ENCODE measurements at places on chromosomes 3 and 15. TPM values are rescaled to one million over a fixed set of nuclear protein-coding genes. Genes with fewer than 3 reads are reported as not detected.

The ZNF774 gene
- 4.1 TPM for polyA plus RNA-seq

The CFAP92 gene
- 1.1 TPM for polyA plus RNA-seq

The CCR9 gene
- 0.12 TPM for polyA plus RNA-seq

The CHCHD6 gene
- polyA plus RNA-seq = 21.5 TPM

The RHOV gene
- polyA plus RNA-seq = 1.4 TPM

The SPINT1 gene
- 60.3 TPM for polyA plus RNA-seq

GRCh38 chr15:34116620-34117019, 14.7 kb downstream of the PGBD4 start:
- no peak for DNase-seq

DNA sequence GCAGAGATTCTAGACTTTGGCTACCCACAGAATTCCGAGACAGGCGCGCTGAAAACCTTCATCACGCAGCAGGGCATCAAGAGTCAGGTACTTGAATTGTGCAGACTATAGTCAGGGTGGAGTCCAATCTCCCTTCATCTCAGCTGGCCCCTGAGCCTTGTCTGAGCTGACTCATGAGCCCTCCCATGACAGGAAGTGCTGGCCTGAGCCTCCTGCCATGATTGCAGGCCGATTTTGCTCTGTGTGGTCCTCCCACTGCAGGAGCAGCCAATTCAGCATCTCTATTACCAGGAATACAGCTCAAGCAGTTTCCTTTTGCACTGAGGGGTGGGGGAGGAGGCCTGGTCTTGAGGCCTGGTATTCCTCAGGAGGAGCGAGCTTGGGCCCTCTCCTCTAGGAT, 5.5 kb downstream of the AP2M1 start:
- DNase-seq = no peak

DNA sequence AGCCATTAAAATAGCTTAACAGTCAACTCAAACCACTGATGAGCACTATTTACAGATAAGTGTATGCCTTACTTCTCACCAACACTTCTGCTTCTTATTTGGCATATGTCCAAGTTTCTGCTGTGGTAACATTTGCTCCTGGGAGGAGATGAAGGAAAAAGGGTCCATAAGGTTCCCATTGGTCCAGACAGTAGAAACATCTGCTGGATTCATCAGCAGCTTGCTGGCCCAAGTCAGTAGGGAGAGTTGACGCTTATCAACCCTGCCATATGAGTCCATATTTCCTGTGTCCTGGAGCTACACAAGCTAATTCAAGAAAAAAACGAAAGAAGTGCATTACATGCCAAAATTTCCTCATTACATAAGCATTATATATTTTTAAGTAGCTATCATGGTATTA, 824.5 kb downstream of the CADM2 start:
- DNase-seq = no peak

GRCh38 chr15:51162865-51163762, 68.4 kb upstream of the TNFAIP8L3 start:
- DNase-seq = no peak

GRCh38 chr3:159904455-159904854, 84.2 kb upstream of the IL12A start:
- DNase-seq = no peak

DNA sequence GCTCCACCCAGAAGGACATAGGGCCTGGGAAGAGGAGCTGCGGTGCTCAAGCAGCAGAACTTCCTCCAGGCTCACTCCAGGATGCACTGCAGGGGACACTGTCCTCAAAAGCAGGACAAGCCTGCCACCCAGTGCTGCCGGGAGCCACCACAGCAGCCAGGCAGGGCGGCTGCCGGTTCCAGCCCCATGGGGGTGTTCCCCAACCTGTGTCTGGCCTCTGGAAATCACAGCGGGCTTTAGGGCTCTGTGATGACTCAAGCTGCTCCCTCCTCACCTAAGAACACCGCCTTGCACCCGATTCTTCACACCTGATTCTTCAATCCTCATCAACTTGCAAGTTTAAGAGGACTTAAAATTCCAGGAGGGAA, 71.9 kb upstream of the SLC6A11 start:
- DNase-seq = no peak

DNA sequence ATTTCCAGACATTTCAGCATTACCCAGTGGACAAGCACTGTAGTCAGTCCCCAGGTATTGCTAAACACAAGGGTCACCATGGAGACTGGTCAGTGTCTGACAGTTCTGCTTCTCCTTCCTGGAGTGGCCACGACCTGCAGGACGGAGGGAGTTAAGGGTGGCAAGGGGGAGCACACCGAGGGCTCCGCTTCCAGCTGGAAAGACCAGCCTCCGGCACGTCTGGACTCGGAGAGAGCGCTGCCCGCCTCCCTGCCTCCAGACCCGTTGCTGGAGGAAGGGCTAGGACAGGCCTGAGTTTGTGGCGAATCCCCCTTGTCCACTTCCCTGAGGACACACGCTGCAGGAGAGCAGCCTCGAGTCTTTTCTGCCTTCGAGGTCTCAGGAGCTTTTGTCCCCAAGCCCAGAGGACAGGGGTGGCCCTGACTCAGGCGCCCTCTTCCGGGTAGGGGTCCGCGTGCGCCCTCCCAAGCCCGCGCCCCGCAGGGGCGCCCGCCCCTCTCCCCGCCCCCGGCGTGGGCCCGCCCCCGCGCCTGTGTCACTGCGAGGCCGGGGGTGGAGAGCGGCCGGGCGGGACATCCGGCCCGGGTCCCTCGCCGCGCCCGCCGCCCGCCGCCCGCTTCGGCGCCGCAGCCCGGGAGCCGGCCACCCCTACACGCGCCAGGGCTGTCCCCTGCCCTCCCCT, at the start of gene CHST14:
CHST14 (plus strand) TSS at position 562 of the 682 bp plus-strand sequence. CDS start 230 bp downstream, outside the sequence.
- peak; percentile 64 for DNase-seq

GRCh38 chr3:42572278-42572677, 9.5 kb downstream of the SEC22C start:
- no peak for DNase-seq
